ENCODE measurements at places on chromosomes 6 and 20. TPM values are rescaled to one million over a fixed set of nuclear protein-coding genes. Genes with fewer than 3 reads are reported as not detected.

DNA sequence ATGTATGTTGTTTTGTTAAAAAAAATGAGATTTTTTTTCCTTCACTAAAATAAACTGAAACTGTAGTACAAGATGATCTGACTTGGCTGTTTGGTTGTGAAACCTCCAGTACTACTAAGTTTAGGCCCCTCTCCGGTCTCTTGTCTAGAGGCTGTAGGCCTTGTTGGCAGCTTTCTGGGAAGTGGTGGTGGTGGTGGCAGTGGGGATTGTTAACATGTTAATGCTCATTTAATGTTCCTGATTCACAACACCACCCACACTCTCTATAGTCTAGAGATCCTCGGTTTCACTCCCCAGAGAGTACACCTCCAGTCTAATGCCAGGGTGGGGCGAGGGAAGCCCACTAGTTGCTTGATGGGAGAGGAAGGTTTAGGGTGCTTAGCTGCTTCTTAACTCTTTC lies 24.1 kb downstream of the STK4 start:
- H3K27me3 ChIP-seq: no peaks in the 10 kb centered on the region
- peaks cover 6% of the 10 kb centered on the region for H3K4me1 ChIP-seq
- no peak overlapping the region for H3K27ac ChIP-seq
- no peak for DNase-seq
- no peak overlapping the region for H3K4me3 ChIP-seq

GRCh38 chr6:30508890-30509736 lies 19.8 kb downstream of the HLA-E start:
- DNase-seq: no peak
- H3K27ac ChIP-seq: no peak overlapping the region
- no peaks in the 10 kb centered on the region for H3K36me3 ChIP-seq
- no peaks in the 10 kb centered on the region for H3K27me3 ChIP-seq

- H3K36me3 ChIP-seq: no peaks in the 10 kb centered on the region
- DNase-seq: peak; percentile 30
Measured at GRCh38 chr6:137866200-137866913, 702 bp upstream of the TNFAIP3 start.

DNA sequence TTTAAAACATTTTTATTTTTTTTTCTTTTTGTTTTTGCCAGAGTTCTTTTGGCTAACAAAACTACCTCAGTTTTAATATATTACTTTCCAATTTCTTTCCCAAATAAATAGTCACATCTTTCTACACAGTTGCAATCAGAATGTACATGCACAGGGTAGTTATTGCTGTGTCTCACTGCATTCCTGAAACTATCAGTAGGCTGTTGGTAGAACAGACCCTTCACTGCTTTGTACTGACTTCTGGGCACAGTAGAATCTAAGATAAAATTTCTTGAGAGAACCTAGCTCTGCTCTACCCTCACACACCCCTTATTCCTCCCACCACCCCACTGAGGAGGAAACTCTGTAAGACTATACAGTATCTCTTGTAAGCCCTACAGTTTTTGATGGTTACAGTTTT lies 19.9 kb downstream of the TPX2 start:
- no peaks in the 10 kb centered on the region for H3K4me1 ChIP-seq
- no peaks in the 10 kb centered on the region for H3K27me3 ChIP-seq
- H3K27ac ChIP-seq: no peak overlapping the region
- H3K36me3 ChIP-seq: no peaks in the 10 kb centered on the region
- H3K4me3 ChIP-seq: no peak overlapping the region

DNA sequence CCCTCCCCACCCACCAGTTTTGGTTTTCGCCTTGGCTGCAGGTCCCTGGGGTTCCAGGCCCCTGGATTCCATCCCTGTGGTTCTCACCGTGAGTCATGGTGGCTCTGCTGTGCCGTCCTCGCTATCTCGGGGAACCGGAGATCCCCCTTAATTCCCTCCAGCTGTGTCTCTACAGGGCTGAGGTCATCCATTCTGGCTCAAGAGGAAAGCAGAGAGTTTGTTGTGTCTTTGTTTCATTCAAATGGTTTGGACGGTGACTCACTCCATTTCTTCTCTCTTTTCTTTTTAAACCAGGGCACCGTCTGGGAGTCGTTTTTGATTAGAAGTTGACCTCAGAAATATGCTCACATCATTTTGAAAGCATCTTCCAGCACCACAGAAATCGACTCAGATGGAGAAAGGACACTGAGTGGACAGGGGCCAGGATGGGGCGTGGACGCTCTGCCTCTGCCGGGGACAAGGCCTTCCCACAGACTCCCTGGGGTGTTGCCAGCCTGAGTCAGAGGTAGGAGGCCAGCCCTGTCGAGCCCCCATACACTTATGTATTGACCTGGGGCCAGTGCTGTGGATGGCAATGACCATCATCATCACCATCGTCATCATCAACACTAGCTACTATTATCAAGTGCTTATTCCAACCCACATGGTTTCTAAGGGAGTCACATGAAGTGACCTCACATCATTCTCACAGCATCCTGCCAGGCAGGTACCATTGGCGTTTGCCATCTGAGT lies 176.2 kb downstream of the NFATC2 start:
- no peak overlapping the region for H3K4me3 ChIP-seq
- DNase-seq: no peak
- peaks cover 8% of the 10 kb centered on the region for H3K36me3 ChIP-seq
- H3K4me1 ChIP-seq: no peaks in the 10 kb centered on the region

DNA sequence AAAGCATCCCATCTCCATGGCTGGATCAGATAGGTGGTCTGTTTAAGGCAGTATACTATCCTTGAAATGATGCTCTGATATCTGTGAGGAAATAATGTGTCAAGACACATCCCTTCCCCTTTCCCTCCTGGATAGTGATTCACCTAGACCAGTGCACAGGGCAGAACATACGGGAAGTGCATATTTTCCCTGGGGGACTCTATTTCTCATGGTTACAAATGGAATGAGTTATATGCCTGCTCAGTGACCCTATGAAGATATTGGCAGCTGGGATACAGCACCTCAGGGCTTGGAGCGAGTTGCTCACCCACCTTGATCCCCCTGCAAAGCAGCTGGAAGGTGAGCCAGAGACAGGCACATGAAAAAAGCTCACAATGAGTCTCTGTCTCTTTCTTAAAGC lies 67.5 kb upstream of the PRL start:
- no peak overlapping the region for H3K27ac ChIP-seq
- peaks cover 2% of the 10 kb centered on the region for H3K27me3 ChIP-seq
- H3K36me3 ChIP-seq: no peaks in the 10 kb centered on the region

GRCh38 chr20:6888736-6889395 lies 121.4 kb downstream of the BMP2 start:
- no peak overlapping the region for H3K27ac ChIP-seq
- no peak overlapping the region for H3K4me3 ChIP-seq
- no peaks in the 10 kb centered on the region for H3K4me1 ChIP-seq
- H3K27me3 ChIP-seq: no peaks in the 10 kb centered on the region

DNA sequence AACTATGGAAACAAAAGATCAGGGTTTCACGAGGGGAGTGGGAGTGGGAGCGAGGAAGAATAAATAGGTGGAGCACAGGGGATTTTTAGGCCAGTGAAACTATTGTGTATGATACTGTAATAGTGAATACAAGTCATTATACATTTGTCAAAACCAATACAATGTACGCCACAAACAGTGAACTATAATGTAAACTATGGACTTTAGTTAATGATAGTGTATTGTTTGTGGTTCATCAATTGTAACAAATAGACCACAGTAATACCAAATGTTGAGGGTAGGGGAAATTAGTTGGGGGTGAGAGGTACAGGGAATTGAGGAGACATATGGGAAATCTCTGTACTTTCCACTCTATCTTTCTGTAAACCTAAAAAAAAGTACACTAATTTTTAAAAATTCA lies 218.4 kb downstream of the FRK start:
- no peaks in the 10 kb centered on the region for H3K27me3 ChIP-seq
- H3K4me1 ChIP-seq: no peaks in the 10 kb centered on the region
- no peak overlapping the region for H3K27ac ChIP-seq
- DNase-seq: no peak
- no peaks in the 10 kb centered on the region for H3K36me3 ChIP-seq
- no peak overlapping the region for H3K4me3 ChIP-seq

DNA sequence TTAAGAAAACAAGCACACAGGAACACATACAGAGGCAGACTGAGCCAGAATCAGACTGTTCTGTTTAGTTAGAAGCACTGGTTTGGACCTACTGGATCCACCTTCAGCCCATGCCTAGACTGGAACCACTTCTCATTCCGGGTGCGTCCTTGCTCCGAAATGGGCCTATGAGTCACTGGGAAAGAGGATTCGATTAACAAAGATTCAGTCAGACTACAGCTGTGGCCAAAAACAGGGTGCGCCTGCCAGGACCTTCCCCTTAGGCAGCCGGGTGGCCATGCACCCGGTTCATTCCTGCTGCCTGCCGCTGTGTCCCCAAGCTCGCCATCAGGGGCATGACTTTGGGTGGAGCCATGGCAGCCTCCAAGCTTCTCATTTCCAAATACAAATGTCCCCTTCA lies 14.5 kb upstream of the KCNK5 start:
- peaks cover 5% of the 10 kb centered on the region for H3K27me3 ChIP-seq
- DNase-seq: no peak
- no peaks in the 10 kb centered on the region for H3K4me1 ChIP-seq
- H3K4me3 ChIP-seq: no peak overlapping the region

GRCh38 chr6:19879663-19880062 lies 42.5 kb downstream of the ID4 start:
- no peaks in the 10 kb centered on the region for H3K4me1 ChIP-seq
- H3K4me3 ChIP-seq: no peak overlapping the region
- peaks cover 2% of the 10 kb centered on the region for H3K27me3 ChIP-seq
- no peaks in the 10 kb centered on the region for H3K36me3 ChIP-seq

- H3K4me3 ChIP-seq: no peak overlapping the region
- peaks cover 7% of the 10 kb centered on the region for H3K36me3 ChIP-seq
- no peak for DNase-seq
- H3K27ac ChIP-seq: no peak overlapping the region
- no peaks in the 10 kb centered on the region for H3K27me3 ChIP-seq
- peaks cover 4% of the 10 kb centered on the region for H3K4me1 ChIP-seq
Measured at GRCh38 chr6:163617549-163617948, 203.0 kb downstream of the QKI start.

DNA sequence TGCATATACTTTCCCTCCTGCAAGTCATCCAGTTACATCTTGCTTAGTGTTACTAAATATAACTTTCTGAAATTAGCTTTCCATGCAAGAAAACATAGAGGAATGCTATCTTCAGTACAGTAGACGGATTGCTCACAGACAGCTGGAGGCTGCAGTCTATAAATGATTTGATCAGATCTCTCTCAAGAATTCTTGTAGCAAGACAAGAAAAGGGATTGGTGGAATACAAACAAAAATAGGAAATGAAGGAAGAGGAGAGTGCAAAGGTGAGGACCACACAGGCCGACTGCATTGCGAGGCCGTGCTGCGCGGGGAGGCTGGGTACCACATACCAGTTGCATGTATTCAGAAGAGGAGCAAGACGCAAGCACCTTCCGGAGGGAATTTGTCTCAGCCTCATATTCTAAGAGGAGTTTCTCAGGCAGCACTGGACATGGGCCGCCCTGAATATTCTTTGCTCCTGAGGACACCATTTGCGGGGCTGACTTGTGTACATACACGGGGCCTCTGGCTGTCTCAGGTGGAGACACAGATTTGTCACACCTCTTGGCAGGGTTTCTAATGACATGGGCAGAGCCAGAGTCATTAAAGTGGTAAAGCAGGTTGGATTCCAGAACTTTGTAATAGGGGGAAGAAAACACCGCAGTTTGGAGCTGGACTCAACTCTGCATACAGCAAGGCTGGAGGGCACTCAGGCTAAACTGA lies 22.7 kb upstream of the KIF25 start:
- H3K4me3 ChIP-seq: no peak overlapping the region
- H3K36me3 ChIP-seq: no peaks in the 10 kb centered on the region
- H3K27me3 ChIP-seq: peaks cover 12% of the 10 kb centered on the region

DNA sequence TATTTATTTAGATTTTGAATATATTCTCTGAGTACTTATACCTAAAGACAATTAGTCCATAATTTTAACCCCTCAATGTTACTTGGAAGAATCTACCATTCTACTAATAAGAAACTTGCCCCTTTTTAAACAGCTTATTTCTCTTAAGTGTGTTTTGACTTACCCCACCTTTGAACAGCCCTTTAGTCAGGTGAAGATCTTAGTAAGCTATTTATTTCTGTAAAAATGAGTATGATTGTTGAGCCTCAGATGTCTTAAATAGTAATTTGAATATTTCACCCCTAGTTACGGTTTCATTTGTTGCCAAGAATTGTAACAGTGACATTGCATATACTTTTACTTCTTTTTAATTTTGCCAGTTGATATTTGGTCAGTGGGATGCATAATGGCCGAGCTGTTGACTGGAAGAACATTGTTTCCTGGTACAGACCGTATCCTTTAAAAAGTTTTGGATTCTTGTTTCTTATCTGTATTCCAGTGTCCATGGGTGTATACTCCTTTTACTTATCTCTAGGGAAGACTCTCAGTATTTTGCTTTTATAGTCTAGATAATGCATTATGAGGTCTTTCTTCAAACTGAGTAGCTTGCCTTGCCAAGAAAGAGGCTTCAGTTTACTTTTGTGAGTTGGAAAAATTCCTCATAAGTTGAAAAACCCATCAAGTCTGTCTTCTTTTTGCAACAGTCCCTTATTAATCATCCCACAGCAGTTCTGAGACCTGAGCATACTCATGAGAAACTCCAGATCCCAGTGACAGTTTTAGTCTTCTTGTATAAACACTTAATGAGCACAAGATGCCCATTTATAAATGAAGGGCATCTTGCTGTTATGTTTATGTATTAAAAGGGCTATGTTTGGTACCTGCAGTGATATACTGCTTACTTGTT lies 48.8 kb downstream of the MAPK14 start:
- H3K36me3 ChIP-seq: peaks cover 14% of the 10 kb centered on the region
- no peaks in the 10 kb centered on the region for H3K4me1 ChIP-seq
- no peaks in the 10 kb centered on the region for H3K27me3 ChIP-seq

- H3K27ac ChIP-seq: no peak overlapping the region
- H3K4me3 ChIP-seq: no peak overlapping the region
- DNase-seq: peak; percentile 41
- no peaks in the 10 kb centered on the region for H3K36me3 ChIP-seq
Measured at GRCh38 chr20:46563170-46563859, 12.9 kb upstream of the OCSTAMP start.

GRCh38 chr6:71523548-71523947 lies 234.9 kb downstream of the OGFRL1 start:
- H3K27me3 ChIP-seq: no peaks in the 10 kb centered on the region
- no peak for DNase-seq
- H3K4me1 ChIP-seq: no peaks in the 10 kb centered on the region
- H3K4me3 ChIP-seq: no peak overlapping the region
- no peaks in the 10 kb centered on the region for H3K36me3 ChIP-seq

DNA sequence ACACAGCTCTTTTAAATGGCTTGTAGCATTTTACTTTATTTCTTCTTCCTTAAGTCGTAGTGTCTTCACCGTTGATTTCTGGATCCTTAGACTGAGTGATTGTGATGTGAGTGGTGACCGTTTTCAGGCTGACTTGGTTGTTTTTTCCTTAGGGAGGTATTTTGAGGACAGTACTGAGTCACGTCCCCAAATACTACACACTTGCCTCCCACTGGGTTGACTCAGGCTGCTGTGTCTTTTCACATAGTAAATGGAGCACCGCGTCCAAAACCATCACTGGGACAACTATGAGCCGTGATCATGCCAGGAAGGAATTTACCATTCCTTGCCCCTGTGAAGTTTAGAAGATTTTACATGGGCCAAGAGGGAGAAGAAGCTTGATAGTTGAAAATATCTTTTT lies 174.1 kb downstream of the FARS2 start:
- H3K27me3 ChIP-seq: no peaks in the 10 kb centered on the region
- DNase-seq: no peak
- no peak overlapping the region for H3K27ac ChIP-seq
- H3K36me3 ChIP-seq: peaks cover 10% of the 10 kb centered on the region
- H3K4me3 ChIP-seq: no peak overlapping the region
- H3K4me1 ChIP-seq: peaks cover 7% of the 10 kb centered on the region

TMC2 gene
- total RNA-seq: not detected

CLDN20 gene
- not detected for total RNA-seq

FAM83B gene
- not detected for total RNA-seq

TRIM40 gene
- not detected for total RNA-seq

SLC35F1 gene
- 22.4 TPM for total RNA-seq

GINS1 gene
- total RNA-seq: 5.3 TPM

RNF182 gene
- 1.8 TPM for total RNA-seq

TPD52L1 gene
- total RNA-seq: not detected

Data from glutamatergic neuron (in vitro differentiated cells).